ENCODE measurements at places on chromosomes 3 and 15.

DNA sequence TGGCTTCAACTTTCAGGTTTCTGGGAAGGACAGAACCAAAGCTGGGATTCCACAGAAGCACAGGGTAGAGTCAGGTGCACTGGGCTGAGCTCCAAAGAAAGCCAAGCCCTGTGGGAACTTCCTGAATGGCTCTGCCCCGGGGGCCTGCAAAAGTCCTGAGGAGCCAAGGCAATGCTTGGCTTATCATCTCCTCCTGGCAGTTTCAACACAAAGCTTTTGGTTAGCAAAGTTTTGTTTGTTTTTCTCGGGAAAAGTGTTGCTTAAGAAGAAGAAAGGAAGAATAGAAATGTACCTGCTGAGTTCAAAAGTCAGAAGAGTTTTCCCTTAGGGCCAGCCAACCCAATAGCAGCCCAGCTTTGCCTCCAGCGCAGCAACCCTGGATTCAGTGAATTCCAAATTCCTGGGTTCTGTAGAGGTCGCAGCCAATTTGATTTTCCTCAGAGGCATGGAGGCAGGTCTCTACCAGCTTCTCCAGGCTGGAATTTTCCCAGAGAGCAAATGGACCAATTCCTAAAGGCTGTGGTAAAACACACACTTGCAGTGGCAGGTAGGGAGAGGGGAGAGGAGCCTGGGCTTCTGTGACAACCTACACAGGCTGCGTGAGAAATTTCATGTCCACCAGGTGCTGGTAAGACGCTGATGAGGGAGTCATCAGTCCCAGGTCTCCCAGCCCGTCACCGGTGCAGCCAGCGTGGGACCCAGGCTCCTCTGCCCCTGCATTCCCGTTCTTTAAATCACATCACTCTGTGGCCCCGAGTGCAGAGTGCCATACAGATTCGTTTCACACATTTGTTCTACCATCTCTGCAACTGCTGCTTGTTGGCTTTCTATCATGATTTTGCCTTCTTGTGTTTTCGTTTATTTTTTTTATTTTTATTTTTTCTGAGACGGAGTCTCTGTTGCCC is 54.3 kb upstream of the SNRPA1 start:
- no peak for DNase-seq

DNA sequence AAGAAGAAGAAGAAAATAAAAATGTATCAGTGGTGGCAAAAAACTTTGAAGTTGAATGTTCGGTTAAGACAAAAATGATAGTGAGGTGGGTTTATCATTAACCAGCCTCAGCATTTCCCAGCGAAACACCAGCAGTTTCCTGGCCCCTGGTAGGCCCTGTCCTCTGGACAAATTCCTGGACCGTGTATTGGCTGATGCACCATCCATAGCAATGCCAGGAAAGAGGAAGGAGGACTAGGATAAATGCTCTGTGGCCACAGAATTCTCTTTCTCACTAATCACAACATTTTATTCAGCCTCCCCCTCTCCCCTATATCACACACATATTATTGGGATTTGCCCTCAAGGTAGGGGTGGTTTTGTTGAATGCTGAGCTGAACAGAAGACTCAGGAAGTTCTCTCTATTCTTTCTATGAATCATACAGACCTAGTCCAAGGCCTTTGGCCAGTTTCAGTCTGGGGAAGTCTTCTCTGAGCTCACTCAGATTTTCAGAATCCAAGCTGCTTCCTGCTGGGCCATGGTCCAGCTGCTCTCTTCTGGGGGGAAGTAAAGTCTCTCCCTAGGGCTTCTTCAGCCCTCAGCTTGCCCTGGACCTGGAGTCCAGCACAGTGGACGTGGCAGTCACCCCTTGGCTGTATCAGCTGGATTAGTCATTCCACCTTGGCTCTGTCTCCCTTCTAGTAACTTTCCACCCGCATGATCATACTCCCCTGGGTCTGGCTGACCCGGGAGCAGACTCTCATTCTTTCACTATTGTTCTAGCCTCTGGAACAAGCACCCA is 27.6 kb downstream of the SLC28A1 start:
- no peak for DNase-seq

DNA sequence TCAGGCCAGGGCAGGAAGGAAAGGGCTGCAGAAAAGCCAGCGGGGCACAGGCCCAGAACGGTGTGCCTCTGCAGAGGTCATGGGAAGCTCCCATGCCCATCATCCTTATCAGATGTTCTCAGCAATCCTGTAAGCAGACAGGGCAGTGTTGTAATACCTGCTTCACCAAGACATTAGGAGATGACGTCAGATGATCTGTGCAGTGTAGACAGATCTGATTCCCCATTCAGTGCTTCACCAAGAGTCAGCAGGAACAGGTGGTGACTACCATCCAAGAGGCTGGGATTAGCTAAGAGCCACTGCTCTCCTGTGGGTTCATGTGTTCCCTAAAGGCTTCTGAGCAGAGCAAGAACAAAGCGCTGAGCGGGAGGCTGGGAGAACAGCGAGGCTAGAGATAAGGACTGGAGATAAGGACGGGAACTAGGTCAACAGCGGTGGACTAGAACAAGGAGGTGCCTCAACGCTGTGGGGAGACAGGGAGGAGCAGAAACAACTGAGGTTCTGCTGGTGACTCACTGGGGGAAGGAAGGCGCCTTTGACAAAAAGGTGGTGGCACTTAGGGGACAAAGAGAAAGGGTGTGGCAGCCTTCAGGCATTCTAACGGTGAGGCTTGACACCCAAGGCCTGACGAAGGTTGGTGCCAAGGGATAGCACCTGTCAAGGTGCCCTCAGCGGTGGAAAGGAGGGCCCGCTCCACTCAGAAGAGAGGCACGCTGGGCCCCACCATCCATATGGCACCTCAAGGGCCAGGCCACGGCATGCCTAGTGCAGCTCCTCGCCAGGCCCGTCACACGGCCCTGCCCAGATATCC is 28.4 kb downstream of the CCDC12 start:
- DNase-seq = no peak

- DNase-seq = no peak
Measured at GRCh38 chr15:64740311-64741170, 34.8 kb downstream of the RBPMS2 start.

DNA sequence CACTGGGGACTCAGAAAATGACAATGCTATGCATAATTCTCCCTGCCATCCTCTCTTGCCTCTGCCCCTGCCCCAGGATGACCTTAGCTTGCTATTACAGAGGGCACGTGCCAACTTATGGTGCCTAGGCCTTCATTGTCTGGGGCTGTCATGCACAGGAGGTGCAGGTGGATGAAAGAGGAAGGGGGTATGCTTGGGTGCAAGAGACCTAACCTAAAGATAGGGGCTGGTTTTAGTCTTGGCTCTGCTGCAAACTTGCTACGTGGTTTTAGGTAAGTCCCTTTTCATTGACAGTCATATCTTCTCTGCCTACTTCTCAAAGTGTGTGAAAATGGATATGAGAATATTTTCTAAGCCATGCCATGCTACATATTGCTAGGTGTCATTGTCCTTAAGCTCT is 161.3 kb downstream of the EPHB1 start:
- no peak for DNase-seq

DNA sequence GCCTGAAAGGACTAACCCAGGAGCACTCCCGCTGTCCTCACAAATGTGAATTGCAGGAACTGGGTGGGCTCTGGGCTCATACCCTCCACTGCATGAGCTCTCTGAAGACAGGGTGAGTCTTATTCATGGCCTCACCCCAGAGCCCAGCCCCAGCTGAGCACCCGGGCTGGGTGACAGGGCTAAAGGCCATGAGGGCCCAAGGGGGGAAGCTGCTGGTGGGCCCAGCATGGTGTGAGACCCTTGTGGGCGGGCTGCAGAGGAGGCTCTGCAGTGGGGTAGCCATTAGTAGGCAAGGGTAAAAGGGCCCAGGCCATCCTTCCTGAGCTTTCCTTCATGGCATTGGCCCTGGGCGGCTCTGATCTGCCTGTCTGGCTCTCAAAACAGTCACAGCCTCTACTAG is 30.3 kb downstream of the SRPRB start:
- no peak for DNase-seq

- no peak for DNase-seq
Measured at GRCh38 chr15:31308185-31308639, 18.4 kb upstream of the KLF13 start.

DNA sequence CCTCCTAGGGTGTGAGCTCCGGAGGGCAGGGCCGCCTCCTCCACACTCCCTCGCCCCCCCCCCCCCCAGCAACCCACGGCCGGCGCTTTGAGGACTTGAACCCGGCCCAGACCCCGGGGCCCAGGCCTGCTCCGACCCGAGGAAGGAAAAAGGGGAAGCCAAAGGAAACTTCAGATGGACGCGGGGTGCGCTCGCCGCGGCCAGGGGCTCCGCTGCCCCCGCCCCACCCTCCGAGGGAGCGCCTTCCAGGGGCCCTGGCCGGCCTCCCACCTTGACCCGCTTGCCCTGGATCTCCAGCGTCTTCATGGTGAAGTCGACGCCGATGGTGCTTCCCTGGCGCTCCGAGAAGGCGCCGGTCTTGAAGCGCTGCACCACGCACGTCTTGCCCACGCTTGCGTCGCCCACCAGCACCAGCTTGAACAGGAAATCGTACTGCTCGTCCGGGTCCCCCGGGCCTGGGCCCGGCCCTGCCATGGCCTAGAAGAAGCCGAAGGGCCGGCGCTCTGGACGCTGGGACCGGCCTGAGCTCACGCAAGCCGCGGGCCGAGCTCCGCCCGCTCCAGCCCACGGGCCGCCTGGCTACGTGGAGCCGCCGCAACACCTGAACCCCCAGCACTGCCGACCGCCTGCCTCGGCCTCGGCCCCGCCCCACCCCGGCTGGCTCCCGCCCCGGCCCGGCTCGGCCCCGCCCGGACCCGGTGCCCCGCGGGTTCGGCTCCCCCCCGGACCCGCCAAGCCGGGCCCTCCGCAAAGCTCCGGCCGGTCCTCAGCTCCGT is 400 bp downstream of the RAB43 start:
- no peak for DNase-seq

DNA sequence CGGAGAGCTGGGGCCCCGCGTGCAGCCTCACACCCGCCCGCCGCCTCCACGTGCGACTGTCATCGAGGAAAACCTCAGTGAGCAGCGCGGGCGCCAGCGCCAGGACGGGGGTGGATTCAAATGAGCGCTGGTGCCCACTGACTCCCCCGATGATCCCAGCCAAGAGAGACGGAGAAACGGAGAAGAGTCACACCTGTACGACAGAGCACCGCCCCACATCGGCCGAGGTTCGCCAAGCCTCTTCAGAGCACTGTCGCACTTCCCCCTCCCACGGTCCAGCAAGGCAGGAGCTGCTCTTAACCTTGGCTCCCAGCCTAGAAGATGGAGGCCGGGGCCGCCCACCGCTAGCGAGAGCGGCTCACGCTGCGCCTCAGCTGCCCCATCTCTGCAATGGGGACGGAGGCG is 130.9 kb upstream of the IQSEC1 start:
- DNase-seq = no peak

DNA sequence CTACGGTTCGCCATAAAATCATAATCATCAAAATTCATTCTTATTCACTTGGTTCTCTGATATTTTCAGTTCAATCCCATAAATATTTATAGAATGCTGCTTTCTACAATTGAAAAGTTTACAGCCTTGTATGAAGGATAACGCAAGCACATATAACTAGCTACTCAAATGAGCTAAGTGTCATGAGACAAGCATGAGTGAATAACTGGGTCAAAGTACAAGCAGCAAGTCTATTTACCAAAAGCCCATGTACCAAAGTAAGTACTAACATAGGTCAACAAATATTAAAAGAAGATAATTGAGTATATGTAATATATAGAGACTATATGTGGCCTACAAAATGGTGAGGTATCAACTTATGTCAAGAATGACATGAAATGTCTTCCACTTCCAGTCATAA is 596.6 kb downstream of the GBE1 start:
- no peak for DNase-seq

DNA sequence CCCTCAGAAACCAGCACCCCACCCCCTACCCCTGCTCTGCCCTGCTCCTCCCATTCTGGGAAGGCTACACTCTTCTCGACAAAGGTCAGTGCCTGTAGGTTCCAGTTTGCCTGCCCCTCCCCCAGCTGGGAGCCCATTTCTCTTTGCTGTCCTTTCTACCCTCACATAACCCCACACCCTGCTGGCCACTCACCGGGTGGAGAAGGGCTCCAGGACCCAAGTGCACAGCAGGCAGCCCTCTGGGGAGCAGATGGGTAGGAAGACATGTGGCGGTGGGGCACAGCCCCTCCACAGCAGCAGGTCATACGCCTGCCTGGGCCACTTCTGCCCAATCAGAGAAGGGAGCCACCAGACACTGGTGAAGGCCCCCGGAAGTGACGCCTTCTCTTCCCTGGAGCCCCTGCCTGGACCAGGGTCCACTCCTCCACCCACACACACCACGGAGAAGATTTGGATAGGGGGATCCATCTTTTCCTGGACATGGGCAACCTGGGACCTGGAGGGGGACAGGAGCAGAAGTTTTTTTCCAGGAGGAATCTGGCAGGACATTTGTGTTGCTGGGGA is at the start of gene THPO:
TSS of gene THPO (minus strand) at position 326 of the 564 bp plus-strand sequence. CDS start 1,948 bp downstream, outside the sequence.
- no peak for DNase-seq

DNA sequence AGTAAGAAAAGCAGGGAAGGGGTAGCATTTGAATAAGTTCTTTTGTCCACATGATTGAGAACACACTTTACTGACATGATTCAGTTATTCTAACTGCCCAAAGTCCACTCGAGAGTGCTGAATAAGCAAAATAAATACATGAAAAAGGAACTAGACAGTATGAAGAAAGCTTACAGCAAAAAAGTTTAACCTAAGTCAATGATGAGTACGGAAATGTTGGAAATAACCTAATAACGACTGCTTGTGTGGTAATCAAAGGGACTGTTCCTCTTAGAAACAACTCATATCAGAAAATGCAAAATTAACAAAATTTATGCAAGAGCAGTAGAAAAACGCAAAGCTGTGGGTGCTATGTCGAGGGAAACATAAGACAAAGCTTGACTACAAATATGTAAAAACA is 36.6 kb downstream of the DMXL2 start:
- no peak for DNase-seq

GRCh38 chr3:135759651-135760050 is 205.9 kb upstream of the PPP2R3A start:
- no peak for DNase-seq

- no peak for DNase-seq
Measured at GRCh38 chr3:114274929-114275328, 18.9 kb upstream of the TIGIT start.

DNA sequence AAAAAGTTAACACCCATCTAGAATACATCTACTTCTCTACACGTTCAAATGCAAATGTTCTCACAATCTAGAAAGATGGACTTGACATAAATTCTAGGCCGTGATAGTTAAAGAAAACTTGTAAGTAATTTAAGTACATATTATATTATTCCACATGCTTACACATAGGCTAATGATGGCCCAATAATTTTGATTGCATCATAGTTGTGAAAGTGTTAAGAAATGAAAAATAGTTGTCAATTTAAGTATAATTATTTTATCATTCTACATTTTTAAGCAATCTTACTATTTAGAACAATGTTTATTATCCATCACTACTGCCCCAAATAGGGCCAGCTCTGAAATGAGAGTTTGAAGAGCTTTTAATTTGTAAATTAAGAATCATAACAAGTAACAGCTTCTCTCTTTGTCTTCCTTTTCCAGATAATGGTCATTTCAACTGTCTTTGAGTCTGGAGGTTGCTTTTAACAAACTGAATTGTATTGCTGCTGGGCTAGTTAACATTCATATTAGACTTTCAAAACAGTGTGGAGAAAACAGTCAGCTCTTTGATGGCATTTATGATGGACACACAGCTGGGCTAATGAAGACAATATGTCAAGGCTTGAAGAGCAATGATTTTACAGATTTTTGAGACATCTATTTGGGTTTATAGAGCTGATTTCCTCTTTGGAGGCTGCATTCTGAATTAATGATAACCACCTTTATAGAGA is 246.1 kb upstream of the KCNH8 start:
- no peak for DNase-seq

- no peak for DNase-seq
Measured at GRCh38 chr3:184299488-184300377, 692 bp downstream of the PSMD2 start.
